Stimulated activated CD8-positive, alpha-beta memory T cell treated with anti-CD3 and anti-CD28 coated beads, Interleukin-15, amount 100 ng/mL, for 24 hours (primary cell): ENCODE measurements at places on chromosomes 2 and 18.
A peak's percentile ranks its signal among the peaks of the same experiment; 100 is the strongest.

GRCh38 chr2:172943539-172943938 is 132.1 kb upstream of the MAP3K20 start:
- no peak for DNase-seq

DNA sequence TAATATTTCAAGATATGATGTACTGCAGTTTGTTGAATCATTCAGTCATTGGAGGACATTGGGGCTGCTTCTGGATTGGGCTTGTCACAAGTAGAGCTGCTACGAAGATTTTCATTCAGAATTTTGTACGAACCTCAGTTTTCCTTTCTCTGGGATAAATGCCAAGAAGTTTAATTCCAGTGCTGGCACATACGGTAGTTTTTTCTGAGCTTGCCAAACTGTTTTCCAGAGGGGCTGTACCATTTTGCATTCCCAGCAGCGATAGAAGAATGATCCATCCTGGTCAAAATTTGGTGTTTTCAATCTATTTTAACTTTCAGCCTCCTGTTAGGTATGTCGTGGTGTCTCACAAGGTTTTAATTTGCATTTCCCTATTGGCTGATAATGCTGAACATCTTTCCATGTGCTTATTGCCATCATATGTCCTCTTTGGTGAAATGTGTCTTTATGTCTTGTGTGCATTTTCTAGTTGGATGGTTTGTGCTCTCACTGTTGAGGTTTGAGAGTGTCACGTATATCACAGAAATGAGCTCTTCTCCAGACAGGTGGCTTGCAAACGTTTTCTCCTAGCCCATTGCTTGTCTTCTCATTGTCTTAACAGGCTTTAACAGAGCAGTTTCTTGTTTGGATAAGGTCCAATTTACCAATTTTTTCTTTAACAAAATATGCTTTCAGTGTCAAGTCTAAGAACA is 612.6 kb downstream of the GALR1 start:
- DNase-seq: no peak

GRCh38 chr18:3649633-3650426 is 199.9 kb downstream of the TGIF1 start:
- no peak for DNase-seq

GRCh38 chr18:49177812-49178211 is 227.0 kb upstream of the SMAD7 start:
- no peak for DNase-seq

DNA sequence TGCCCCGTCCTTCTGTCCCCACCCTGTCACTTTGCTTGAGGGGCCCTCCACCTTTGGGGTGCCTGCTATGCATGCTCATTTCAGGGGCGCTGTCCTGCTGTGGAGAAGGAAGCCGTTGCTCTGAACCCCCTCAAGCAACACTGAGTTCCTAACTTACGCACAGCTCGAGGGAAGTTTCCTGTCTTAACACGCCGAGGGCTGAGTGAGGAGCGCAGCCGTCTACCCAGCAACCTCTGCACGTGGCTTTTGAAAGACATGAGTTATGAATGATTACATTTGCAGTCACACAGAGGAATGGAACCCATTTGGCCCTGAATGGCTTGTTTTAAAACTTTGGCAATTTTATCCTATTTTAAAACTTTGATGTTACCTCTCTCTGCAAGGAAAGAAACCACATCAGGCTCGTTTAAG is 14.0 kb downstream of the RAMP1 start:
- DNase-seq: no peak

GRCh38 chr2:68284896-68285295 is 32.6 kb upstream of the PPP3R1 start:
- no peak for DNase-seq

GRCh38 chr18:79859314-79859713 is 61.6 kb downstream of the KCNG2 start:
- DNase-seq: no peak

- DNase-seq: no peak
These were observed 107.0 kb upstream of the ZC3H15 start for GRCh38 chr2:186379052-186379451.

DNA sequence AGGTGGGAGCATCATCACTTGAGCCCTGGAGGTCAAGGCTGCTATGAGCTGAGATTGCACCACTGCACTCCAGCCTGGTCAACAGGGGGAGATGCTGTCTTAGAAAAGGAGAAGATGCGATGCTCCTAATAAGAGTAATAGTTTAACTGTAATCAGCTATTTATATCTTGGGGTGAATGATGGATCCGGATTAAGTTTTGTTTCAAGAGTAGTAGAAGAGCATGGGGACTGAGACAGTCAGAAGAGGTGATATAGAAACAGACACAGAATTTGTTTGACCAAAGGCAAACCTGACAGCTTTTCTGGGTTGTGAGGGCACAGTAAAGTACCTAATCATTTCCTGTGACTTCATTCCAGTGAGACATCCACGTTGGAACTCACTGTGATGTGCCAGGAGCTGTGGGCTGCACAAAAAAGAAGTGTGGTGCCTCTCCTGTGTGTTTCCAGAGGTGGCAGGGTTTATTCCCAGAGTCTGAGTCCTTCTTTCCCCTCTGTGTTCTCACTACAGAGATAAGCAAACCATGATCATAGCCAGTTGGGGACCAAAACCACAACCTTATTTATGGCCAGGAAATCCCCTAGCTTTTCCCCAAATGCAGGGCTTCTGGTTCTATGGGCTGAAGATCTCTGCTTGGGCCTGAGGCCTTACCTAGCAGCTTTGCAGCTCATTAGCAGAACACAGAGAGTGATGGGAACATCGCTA is 113.7 kb downstream of the XRCC5 start:
- DNase-seq: no peak

DNA sequence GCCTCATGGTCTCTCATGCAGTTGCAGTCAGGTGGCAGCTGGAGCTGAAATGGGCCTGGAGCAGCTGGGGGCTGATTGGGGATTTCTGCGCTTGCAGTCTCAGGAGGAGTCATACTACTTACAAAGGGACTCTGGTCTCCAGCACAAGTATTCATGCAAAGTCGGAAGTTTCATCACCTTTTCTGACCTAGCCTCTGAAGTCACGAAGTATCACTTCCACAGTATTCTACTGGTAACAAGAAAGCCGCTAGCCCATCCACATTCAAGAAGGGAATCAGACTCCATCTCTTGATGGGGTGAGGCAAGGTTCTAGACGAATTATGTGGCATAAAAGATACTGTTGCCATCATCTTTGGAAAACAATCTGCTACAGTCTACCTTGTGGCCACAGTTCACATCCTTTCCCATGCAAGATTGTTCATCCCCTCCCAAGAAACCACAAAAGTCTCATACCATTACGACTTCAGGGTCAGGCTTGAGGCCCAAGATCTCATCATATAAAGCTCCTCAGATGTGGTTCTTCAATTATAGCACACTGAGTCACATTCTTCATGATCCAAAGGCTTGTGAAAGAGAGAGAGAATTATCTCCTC is 95.3 kb downstream of the SMC6 start:
- no peak for DNase-seq

GRCh38 chr2:213757525-213757924 is 473.3 kb downstream of the SPAG16 start:
- no peak for DNase-seq

GRCh38 chr2:11337909-11338308 is 6.5 kb downstream of the ROCK2 start:
- DNase-seq: no peak

DNA sequence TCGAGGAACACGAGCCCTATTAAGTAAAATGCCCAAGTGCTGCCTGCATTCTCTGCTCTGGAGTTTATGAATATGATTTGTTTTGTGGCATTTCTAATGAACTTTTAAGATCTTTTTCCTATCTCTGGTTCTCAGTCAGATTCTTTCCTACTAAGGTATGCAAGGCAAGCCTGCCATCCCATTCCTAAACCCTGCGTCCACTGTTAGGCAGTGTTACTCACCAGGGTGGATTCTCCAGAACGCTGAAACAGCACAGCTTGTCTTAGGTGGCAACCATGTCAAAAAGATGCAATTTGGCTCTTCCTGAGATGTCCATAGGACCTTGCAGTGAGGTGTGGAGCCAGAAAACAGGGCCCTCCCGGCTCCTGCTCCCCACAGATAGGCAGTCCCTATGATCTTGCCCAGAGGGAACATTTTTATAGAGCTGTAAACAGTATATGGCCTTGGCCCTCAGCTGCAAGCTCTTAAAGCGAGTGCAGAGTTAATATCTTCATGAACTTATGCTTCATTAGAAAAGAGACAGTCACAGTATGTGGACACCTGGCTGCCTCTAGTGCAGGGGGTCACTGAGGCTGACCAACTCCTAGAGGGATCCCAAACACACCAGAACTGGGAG is 84.4 kb downstream of the TPGS2 start:
- DNase-seq: no peak

- DNase-seq: no peak
These were observed 237.9 kb downstream of the BABAM2 start for GRCh38 chr2:28128281-28128950.

DNA sequence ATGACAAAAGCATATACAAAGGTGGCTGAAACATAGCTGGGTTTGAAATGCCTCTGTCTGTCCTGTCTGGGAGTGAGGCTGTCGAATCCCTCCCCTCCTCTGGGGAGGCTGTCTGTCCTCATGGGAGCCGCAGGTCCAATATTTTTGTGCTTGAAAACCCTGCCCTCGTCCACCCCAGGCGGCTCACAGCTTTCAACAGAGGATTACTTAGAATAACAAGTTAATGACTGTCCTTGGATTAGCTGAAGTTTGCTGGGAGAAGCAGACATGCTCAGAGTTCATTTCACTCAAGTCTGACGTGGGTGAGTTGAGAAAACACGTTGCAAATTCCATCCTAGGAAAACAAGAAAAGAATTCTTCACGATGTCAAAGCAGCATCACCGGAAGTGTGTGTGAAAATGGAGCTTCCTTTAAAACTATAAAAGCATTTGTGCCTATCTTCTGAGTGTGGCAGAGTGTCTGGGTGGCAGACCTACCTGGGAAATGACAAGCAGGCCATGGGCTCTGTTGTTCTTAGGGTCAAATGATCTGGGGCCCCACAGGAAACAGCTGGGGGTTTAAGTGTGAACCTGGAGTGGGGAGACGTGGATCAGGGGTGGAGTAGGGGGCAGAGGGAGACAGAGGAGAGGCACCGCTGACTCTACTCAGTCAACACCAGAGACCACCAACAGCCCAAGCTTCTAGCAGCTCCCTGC is 77.1 kb downstream of the DDX1 start:
- DNase-seq: no peak

DNA sequence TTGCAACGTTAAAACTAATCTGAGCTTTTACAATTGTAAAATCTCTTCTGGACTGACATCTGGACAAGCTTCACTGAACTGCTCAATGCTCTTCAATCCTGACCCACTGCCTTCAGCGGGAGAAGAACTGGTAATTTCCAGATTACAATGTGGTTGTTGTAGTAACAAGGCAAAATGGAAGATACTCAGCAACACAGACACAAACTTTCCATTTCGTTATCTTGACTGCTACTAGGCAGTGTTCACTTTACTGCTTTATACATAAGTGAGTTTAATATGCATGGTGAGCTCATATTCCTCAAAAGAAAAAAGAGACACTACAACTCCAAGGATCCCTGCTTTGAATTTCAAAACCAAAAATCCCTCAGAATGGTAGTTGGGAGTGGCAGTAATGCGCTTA is 51.9 kb downstream of the GRB14 start:
- no peak for DNase-seq

- no peak for DNase-seq
These were observed 73.0 kb downstream of the AGPS start for GRCh38 chr2:177465400-177466138.

- DNase-seq: peak; percentile 43
These were observed 2.9 kb upstream of the RBBP8 start for GRCh38 chr18:22930089-22930713.

GRCh38 chr2:10285556-10286198 is 17.0 kb upstream of the HPCAL1 start:
- no peak for DNase-seq

DNA sequence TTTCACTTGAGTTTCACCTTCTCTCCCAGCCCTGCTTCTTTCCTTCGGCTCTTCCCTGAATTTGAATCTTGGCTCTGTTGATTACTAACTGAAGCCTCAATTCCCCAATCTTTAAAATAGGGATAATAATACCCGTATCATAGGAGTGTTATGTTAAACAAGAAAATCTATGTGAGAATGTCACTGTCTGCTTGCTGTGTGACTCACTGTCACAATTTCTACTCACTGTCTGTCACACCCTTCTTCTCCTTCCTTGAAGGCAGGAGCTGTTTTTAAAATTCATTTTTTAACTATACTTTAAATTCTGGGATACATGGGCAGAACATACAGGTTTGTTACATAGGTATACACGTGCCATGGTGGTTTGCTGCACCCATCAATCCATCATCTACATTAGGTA is 141.6 kb upstream of the CXCR4 start:
- no peak for DNase-seq

DNA sequence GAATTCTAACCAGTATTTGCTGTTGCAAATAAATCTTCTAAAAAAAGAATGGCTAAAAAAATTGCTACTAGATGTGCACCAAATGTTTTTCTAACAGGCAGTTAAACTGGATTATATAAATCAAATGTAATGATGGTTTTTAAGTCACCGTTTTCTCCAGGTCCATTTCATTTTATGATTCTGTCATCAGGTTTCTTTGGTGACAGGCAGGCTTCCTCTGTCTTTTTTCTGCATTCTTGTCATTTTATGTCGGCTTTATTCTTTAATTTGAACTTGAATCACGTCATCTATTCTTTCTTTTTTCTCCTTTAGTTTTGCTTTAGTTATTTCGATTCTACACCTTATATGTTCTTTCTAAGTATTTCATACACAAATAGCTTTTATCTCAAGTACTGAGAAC is 212.5 kb downstream of the SOCS6 start:
- DNase-seq: no peak

- no peak for DNase-seq
These were observed 74.3 kb upstream of the KYNU start for GRCh38 chr2:142803158-142803557.

DNA sequence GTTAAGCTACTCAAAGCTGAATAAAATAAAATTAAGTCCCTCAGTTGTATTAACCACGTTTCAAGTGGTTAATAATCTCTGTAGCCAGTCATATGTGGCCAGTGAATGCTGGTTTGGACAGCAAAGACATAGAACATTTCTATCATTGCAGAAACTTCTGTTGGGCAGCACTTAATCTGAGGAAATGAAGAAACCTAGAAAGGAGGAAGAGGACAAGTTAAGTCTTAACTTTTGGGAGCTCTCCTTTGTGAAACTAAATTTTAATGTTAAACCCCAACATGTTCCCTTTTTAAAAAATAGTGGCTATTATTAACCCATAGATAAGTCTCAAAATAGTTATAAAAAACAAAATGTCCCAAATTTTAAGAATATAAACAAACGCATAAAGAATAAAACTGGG is 421.3 kb downstream of the ARHGAP15 start:
- no peak for DNase-seq

GRCh38 chr2:17830053-17831034 is 14.1 kb downstream of the MSGN1 start:
- DNase-seq: peak; percentile 15
